ENCODE measurements at places on chromosomes 2 and 18.

DNA sequence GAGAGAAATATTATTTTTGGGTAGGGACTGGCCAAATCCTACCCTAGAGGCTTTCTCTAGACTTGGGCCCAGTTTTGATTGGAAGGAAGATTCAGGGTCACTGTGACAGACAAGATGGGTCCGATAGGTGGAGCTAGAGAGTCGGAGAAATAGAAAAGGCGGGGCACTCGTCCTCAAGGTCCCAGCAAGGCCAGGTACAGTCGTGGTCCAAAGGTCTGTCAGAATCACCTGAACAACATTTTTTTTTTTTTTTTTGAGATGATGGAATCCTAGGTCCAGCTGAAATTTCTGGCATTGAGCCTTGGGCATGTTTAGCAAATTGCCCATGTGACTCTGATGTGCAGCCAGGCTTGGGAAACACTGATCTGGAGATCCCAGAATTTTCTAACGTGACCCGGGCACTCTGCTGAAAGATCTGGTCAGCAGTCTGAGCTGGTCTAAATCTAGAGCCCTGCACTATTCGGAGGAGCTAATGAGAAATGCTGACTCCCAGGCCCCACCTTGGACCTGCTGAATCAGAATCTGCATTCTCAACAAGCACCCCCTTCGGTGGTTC is 23.0 kb upstream of the NTSR2 start:
- DNase-seq, result peak; percentile 84

GRCh38 chr2:64837925-64838641 is 151.1 kb upstream of the SLC1A4 start:
- DNase-seq, result no peak

DNA sequence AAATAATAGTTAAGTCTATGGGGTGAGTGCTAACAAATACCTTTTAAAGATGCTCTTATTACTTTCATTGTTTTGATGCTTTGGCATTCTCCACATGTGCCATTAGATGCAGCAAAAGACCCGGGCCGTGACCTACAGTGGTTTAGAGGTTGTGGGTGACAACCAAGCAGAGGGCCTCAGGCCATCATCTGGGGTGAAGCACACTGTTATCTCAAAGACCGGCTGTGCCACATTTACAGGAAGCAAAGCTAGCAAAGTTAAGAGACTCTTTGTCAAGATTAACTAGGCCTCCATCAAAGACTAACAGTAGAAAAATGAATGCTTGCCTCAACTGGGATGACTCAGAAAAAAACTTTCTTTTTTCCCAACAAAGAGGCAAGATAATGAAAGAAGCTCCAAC is 695.3 kb downstream of the SATB2 start:
- DNase-seq, result no peak

- no peak for DNase-seq
Observed at GRCh38 chr2:99403524-99403923, 66.3 kb downstream of the EIF5B start.

DNA sequence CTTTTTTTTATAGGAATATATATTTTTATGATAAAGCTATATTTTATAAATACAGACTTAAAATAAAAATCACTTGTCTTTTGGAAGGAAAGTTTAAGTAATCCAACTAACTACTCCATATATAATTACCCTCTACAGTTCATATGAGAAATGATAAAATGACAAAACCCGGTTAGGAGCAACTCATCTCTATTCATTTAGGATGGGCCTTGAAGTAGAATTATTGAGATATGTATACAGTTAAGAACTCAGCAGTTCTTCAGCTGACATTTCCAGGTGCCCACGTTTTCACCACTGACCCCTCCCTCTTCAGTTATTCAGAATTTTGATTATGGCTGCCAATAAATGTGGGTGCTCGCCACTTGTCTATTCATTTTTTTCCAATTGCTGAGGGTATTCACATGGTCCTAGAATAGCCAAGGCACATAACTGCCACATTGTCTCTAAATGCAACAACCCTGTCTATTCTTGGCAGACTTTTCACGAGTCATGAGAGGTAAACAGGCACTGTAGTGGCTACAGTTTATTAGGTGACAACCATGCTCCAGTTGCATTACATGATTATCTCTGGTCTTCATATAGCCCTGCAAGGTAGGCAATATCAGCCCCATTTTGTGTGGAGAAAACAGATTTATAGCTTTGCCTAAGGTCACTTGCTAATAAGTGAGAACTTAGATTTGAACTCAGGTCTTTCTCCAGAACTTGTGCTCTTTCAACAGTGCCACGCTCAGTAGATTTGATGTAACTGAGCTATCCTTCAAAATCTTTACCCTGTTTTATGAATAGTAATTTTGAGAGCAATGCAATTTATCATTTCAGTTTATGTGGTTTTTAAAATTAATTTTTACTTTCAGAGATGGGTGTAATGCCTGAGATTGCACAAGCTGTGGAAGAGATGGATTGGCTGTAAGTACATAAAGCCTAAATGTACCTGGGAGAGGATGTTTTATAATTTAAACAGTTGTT is 2.9 kb downstream of the DDX1 start:
- DNase-seq, result no peak
